ENCODE measurements at places on chromosomes 4 and X.

- H3K27ac ChIP-seq: no peak overlapping the region
- no peak overlapping the region for H3K4me3 ChIP-seq
- no peaks in the 10 kb centered on the region for H3K27me3 ChIP-seq
- DNase-seq: no peak
These were observed 233.6 kb downstream of the PDHA2 start for GRCh38 chr4:96073461-96073860.

DNA sequence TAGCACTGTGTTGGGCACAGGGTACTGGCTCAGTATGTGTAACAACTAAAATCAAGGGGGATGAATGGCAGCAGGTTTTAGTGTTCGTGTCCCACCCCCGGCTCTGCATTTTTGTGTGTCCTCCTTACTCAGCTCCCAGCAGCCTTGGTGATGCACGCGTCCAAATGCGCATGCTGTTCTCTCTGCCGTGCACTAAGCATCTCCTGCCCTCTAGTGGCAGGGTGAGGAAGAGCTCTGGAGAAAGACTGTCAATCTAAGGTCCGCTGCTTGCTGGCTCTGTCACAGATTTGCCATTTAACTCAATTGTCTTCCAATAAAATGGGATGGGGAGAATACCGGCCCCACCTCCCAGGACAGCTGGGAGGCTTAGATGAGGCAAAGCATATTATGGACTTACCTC lies 61.4 kb downstream of the WFS1 start:
- H3K4me3 ChIP-seq: no peak overlapping the region
- peak; percentile 20 for DNase-seq
- H3K27me3 ChIP-seq: peaks cover 16% of the 10 kb centered on the region
- H3K36me3 ChIP-seq: no peaks in the 10 kb centered on the region

- no peak overlapping the region for H3K27ac ChIP-seq
- H3K4me1 ChIP-seq: no peaks in the 10 kb centered on the region
- no peaks in the 10 kb centered on the region for H3K36me3 ChIP-seq
- no peaks in the 10 kb centered on the region for H3K27me3 ChIP-seq
- no peak overlapping the region for H3K4me3 ChIP-seq
These were observed 890.4 kb downstream of the SH3BGRL start for GRCh38 chrX:82092307-82092706.

- no peak for DNase-seq
- no peaks in the 10 kb centered on the region for H3K27me3 ChIP-seq
- no peak overlapping the region for H3K4me3 ChIP-seq
- H3K4me1 ChIP-seq: peaks cover 2% of the 10 kb centered on the region
- no peaks in the 10 kb centered on the region for H3K36me3 ChIP-seq
- H3K27ac ChIP-seq: no peak overlapping the region
These were observed 27.7 kb upstream of the CXCL3 start for GRCh38 chr4:74066232-74066631.

- no peaks in the 10 kb centered on the region for H3K27me3 ChIP-seq
- no peaks in the 10 kb centered on the region for H3K36me3 ChIP-seq
- H3K27ac ChIP-seq: no peak overlapping the region
These were observed 62.5 kb downstream of the ASB9 start for GRCh38 chrX:15207384-15207783.

GRCh38 chrX:9676306-9676705 lies 89.3 kb downstream of the GPR143 start:
- peaks cover 6% of the 10 kb centered on the region for H3K36me3 ChIP-seq
- H3K27me3 ChIP-seq: no peaks in the 10 kb centered on the region
- no peak overlapping the region for H3K27ac ChIP-seq
- H3K4me3 ChIP-seq: no peak overlapping the region

DNA sequence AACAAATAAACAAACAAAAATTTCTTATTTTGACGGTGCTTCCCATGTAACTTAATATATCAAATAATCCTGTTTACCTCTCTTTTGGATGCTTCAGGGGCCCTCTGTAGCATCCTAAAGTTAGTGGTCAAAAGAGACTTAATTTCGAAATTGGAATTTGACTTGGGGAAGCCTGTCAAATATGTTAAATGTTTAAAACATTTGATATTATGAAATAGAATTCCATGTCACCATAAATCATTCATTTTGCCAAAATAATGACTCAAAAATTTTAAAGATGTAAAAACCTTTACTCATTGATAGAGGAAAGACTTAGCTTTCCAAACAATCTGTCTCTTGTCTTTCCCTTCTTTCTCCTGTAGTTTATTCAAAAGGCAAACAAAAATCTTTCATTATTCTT lies 20.6 kb upstream of the TEX13A start:
- DNase-seq: no peak
- no peak overlapping the region for H3K27ac ChIP-seq
- no peaks in the 10 kb centered on the region for H3K27me3 ChIP-seq
- H3K4me1 ChIP-seq: no peaks in the 10 kb centered on the region
- H3K4me3 ChIP-seq: no peak overlapping the region

DNA sequence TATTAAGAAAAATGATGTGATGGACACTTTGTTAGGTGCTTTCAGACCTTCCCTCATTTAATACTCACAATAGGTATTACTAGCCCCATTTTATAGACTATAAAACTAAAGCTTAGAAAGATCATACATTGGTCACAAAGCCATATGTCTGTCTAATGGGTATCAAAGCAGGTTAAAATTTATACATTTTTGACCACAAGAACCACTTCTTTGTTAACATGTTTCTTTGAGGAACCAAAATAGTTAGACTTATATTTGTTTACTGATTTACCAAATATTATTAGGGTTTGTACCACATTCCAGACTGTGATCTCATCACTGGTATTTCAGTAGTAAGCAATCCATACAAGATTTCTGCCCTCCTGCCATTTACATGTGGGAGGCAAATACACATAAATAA lies 363.3 kb downstream of the NAF1 start:
- no peaks in the 10 kb centered on the region for H3K36me3 ChIP-seq
- no peaks in the 10 kb centered on the region for H3K27me3 ChIP-seq
- H3K27ac ChIP-seq: no peak overlapping the region
- DNase-seq: no peak
- no peak overlapping the region for H3K4me3 ChIP-seq

GRCh38 chr4:145041378-145041777 lies 56.6 kb downstream of the ANAPC10 start:
- no peaks in the 10 kb centered on the region for H3K4me1 ChIP-seq
- no peak overlapping the region for H3K4me3 ChIP-seq
- H3K36me3 ChIP-seq: no peaks in the 10 kb centered on the region
- no peak overlapping the region for H3K27ac ChIP-seq
- H3K27me3 ChIP-seq: no peaks in the 10 kb centered on the region

- no peaks in the 10 kb centered on the region for H3K36me3 ChIP-seq
- no peak for DNase-seq
- no peak overlapping the region for H3K27ac ChIP-seq
- H3K27me3 ChIP-seq: no peaks in the 10 kb centered on the region
- no peaks in the 10 kb centered on the region for H3K4me1 ChIP-seq
These were observed 59.1 kb downstream of the GALNT7 start for GRCh38 chr4:173227756-173228155.

- DNase-seq: no peak
- no peak overlapping the region for H3K27ac ChIP-seq
- peaks cover 3% of the 10 kb centered on the region for H3K36me3 ChIP-seq
These were observed 49.2 kb downstream of the EDNRA start for GRCh38 chr4:147530134-147530533.

DNA sequence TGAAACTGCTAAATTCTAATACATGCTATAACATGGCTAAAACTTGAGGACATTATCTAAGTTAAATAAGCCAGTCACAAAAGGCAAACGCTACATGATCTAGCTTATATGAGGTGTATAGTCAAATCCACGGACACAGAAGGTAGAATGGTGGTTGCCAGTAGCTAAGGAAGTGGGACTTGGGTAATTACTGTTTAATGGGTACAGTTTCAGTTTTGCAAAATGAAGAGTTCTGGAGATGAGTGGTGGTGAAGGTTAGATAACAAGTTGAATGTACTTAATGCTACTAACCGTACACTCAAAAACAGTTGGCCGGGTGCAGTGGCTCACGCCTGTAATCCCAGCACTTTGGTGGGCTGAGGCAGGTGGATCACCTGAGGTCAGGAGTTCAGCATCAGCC lies 644.5 kb upstream of the DIPK2B start:
- H3K27me3 ChIP-seq: no peaks in the 10 kb centered on the region
- peaks cover 7% of the 10 kb centered on the region for H3K4me1 ChIP-seq
- H3K4me3 ChIP-seq: no peak overlapping the region
- H3K27ac ChIP-seq: no peak overlapping the region
- H3K36me3 ChIP-seq: peaks cover 7% of the 10 kb centered on the region

DNA sequence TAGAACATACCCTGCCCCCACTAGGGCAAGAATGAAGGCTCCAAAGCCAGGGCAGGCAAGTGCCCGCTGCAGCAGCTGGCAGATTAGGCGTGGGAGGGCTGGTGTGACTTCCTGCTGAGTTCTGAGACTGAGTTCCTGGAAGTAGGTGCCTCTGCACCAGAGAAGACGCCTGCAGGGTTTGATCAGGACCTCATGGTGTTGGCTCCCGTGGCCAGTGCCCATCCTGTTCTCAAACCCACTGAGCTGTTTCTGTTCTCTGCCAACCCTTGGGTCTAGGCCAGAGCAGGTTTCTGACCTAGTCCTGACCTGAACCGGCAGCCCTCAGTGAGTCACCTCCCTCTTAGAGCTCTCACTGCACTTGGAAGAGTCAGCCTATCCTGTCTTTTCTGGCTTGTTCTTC lies 220.7 kb downstream of the HS6ST2 start:
- no peaks in the 10 kb centered on the region for H3K36me3 ChIP-seq
- H3K27me3 ChIP-seq: peaks cover 7% of the 10 kb centered on the region
- H3K4me1 ChIP-seq: no peaks in the 10 kb centered on the region
- no peak overlapping the region for H3K27ac ChIP-seq

GRCh38 chrX:101429934-101430333 lies 21.9 kb downstream of the HNRNPH2 start:
- H3K36me3 ChIP-seq: no peaks in the 10 kb centered on the region
- H3K4me1 ChIP-seq: peaks cover 2% of the 10 kb centered on the region
- DNase-seq: peak; percentile 69
- H3K27me3 ChIP-seq: no peaks in the 10 kb centered on the region

DNA sequence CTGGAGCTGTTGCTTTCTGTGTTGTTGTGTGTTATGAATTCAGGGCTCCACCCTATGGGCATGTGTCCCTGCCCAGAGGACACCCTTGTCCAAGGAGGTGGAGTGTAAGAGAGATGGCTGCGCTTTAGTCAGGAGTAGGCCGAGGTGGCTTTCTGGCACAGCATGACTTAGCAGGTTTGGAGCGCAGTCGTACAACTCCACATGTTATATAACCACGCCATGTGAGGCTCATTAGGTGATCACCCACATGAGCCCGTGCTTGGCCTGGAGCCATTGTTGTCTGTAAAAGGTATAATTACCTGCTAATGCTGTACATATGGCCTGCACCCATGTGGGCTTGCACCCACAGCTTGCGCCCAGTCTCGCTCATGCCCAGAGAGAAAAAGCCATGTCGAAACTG lies 15.8 kb upstream of the ANAPC4 start:
- H3K36me3 ChIP-seq: 0 out of 2 replicates have a peak, but pooled peaks cover 2% of the 10 kb centered on the region
- H3K4me3 ChIP-seq: no peak overlapping the region
- no peaks in the 10 kb centered on the region for H3K4me1 ChIP-seq
- DNase-seq: no peak
- H3K27ac ChIP-seq: no peak overlapping the region

DNA sequence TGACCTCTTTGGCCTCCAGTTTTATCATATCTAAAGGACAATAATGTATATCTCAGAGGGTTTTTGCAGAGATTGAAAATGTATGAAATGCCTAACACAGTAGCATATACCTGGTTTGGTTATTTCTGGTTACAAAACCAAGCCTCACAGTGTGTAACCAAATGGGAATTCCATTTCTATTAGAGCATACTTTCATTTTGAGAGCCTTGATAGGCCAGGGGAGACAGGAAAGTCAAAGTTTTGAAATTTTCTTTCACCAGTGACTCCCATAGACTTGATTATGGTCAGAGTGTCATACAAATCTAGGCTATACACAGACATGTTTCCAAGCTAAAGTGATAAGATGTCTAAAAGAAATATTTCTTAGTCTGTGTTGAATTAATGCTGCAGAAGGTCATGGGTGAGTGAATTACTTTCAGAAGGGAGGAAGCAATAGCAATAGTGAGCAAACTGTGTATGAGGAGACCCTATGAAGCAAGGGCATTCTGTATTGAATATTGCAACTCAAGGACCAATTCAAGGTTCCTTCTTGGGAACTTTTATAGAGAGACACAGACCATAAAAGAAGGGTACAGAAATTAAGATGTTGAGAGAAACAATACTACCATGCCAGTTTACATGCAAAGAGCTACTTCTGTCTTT lies 151.1 kb downstream of the PDE5A start:
- no peaks in the 10 kb centered on the region for H3K4me1 ChIP-seq
- H3K4me3 ChIP-seq: no peak overlapping the region
- H3K27me3 ChIP-seq: no peaks in the 10 kb centered on the region
- DNase-seq: peak; percentile 41
- H3K27ac ChIP-seq: no peak overlapping the region
- peaks cover 9% of the 10 kb centered on the region for H3K36me3 ChIP-seq

DNA sequence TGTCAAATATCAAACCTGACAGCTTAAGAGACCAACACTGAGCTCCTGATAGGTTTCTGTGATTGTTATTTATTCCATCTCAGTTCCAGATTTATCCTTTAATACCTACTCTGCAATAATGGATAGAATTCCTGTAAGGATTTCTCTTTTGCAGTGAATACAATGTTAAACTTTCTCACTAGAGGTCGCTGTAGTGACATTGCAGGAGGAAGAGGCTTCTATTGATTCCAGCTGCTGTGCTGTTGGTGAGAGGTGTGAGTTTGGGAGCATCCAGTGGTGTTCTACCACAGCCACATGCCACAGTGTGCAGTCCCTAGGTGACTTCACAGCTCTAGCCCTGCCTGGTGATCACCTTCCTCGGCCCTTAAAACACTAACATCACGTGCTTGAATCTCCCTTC lies 34.6 kb upstream of the DCAF8L2 start:
- no peaks in the 10 kb centered on the region for H3K36me3 ChIP-seq
- no peak overlapping the region for H3K4me3 ChIP-seq
- peak; percentile 40 for DNase-seq
- no peaks in the 10 kb centered on the region for H3K27me3 ChIP-seq

DNA sequence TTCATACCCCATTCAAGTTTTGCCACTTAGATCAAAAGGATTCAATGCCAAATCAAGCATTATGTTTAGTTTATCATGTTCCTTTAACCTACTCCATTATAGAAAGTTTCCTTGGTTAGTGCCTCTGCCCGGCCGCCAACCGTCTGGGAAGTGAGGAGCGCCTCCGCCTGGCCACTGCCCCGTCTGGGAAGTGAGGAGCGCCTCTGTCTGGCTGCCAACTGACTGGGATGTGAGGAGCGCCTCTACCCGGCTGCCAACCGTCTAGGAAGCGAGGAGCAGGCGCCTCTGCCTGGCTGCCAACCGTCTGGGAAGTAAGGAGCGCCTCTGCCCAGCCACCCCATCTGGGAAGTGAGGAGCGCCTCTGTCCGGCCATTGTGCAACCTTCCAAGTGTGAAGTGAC lies 36.3 kb upstream of the PDGFRA start:
- no peaks in the 10 kb centered on the region for H3K36me3 ChIP-seq
- no peaks in the 10 kb centered on the region for H3K27me3 ChIP-seq
- H3K4me3 ChIP-seq: no peak overlapping the region
- DNase-seq: no peak
- no peak overlapping the region for H3K27ac ChIP-seq
- H3K4me1 ChIP-seq: peaks cover 7% of the 10 kb centered on the region
